ENCODE measurements at places on chromosomes 5 and 9.

DNA sequence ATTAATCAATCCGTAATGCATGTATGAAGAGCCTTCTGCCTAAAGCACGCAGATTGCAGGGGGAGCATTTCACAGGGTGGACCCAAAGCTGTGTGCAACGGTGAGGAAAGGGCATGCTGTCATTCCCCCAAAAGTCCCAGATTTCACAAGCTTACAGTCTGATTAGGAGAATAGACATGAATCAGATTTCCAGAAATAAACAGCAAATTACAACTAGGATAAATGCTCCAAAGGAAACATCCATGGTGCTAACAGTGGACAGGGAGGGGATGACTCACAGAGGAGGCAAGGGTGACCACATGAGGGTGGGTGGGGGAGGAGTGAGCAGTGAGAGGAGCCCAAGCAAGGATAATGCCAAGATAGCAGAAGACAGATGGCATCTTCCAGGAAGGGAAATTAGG lies 258.4 kb upstream of the TAS2R1 start:
- peak; percentile 88 for DNase-seq

- DNase-seq, result no peak
Observed at GRCh38 chr5:37881359-37881758, 41.5 kb upstream of the GDNF start.

GRCh38 chr5:150156027-150156368 lies 353 bp upstream of the PDGFRB start:
- no peak for DNase-seq

- no peak for DNase-seq
Observed at GRCh38 chr5:87944553-87945285, 323.9 kb downstream of the TMEM161B start.

GRCh38 chr9:101225271-101225670 lies 159.5 kb downstream of the BAAT start:
- no peak for DNase-seq

DNA sequence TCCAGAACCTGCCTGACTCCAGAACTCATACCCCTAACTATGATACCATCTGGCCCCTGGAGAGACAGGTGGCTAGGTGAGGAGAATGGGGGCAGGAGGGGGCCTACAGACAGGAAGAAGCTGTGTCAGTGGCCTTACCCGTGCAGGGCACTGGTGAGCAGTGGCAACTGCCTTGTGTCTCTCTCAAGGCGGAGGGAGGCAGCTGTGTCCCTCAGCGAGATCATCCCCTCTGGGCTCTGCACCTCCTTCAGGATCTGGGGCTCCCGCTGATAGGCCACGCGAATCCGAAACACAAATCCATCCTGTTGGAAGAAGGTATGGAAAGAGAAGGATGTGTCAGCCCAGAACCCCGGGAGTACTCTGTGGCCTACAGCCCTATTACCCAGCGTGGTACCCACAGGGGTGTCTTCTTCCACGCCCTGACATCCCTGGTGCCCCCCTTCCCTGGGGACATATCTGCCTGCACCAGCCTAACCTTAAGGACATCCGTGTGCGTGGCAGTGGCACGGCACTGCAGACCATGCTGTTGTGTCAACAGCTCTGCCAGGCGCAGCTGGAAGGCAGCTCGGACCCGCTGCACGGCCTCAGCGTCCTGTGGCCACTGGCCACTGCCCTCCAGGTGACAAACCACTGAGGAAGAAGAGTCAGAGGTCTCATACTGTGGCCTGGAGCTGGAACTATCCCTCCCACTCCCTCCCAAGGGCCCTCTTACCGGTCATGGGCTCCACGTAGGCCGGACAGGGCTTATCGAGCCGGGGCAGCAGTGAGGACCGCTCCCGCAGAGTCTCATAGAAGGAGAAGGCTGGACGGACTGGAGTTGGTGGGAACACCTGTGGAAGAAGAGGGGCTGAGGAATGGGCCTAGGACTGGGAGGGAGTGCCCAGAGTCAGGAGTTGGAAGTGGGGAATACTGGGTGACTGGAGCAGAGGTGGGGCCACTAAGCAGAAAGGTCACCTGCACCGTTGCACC lies 7.8 kb downstream of the NOL6 start:
- DNase-seq, result no peak

GRCh38 chr9:35518981-35519679 lies 29.2 kb downstream of the RUSC2 start:
- DNase-seq, result peak; percentile 27

- no peak for DNase-seq
Observed at GRCh38 chr5:141692533-141692888, 10.5 kb upstream of the ARAP3 start.

DNA sequence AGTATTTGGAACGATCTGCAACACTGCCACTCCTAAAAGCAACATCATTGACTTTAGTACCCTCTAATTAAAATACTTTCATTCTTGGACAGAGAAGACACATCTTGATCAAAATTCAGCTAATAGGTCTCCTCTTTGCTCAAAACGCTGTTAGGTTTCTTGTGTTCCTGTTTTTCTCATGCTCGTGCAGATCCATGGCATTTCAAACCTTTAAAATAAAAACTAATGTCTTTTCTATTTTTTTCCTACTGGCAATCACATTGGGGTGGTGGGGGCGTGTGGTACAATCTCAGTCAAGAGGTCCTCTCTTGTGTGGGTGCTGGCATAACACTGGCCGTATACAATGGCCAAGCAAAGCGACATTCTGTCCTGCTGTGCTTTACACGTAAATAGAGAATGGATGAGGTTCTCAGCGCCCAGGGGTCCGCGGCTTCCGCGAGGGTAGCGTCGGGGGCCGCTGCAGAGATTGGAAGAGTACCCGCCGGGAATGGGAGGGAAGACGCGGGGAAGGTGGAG lies 315 bp upstream of the GPR150 start:
- DNase-seq, result no peak

DNA sequence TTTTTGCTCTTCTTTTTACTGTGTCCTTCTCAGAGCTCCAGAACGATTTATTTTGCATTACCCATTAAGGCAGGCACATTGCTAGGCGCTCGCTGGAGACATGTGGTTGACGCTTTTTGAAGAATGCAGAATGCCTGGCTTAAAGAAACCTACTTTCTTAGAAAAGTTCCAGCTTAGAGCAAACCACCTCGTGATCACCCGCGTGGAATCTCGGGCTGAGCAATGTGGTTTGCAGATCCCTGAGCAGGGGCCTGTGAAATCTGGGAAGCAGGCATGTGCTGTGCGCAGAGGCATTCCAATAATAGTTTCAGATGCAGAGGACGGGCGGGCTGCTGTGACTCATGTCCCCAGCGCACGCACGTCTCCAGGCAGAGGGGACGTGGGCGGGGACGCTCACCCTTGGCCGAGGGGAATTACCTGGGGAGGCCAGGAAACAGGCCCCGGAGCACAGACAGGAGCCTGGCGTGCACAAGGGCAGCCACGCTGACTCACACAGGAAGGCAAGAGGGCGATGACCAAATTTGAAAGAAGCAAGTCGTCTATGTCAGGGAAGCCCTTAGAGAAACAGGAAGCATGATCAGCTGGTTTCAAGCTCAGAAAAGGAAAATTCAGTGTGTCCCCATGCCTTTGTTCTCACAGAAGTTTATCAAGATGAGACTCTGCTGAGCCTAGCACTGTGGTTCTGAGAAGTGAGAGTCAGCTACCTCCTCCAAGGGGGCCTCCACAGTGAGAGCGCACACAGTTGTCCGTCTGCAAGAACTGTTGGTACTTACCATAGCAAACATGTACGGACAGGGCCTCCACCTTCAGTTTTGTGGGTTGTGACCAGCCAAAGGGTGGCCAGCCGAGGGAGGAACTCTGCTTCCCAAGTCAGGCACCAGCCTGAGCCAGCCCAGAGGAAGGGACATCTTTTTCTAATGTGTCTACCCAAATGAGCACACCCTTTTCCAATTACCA lies 218.6 kb downstream of the PIK3R1 start:
- DNase-seq, result peak; percentile 97

GRCh38 chr5:148384380-148384737 lies 601 bp downstream of the FBXO38 start:
- DNase-seq, result no peak

DNA sequence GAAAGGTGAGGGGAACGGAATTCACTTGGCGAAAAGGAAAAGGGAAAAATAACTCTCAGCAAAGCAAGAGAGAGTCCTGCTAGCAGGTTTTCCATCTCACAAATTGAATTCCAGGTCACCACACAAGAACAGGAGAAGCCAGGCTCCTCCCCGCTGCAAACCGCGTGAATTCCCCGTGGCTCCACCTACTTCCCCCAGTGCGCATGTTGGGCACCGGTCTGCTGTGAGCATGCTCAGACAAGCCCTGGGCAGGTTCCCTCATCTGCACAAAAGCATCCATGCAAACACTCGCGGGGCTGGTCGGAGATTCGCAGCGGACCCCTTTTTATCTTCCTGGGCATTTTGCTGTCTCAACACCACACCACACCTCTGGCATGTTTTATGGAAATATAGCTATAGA lies 58.5 kb upstream of the S1PR3 start:
- no peak for DNase-seq

All from brain microvascular endothelial cell (primary cell).